ENCODE measurements at places on chromosomes 16 and 17. TPM values are rescaled to one million over a fixed set of nuclear protein-coding genes. Genes with fewer than 3 reads are reported as not detected.

DNA sequence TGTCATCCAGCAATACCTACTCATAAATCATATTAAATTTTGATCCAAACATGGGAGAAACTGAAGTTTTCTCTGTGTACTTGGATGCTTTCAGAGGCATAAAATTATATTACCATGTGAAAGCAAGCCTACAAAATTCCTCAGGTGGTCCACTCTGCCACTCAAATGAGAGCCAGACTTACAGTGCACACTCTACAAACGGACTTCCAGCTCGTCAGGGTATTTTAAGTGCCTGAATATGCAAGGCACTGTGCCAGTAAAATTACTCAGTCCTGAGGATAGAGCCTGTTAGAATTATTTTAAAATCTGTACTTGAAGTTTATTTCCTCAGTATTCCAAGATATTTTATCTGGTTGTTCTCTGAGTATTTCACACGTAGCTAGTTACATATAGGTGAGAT lies 54.5 kb downstream of the TENT4B start:
- no peak for DNase-seq
- peaks cover 27% of the 10 kb centered on the region for H3K4me1 ChIP-seq
- no peak overlapping the region for H3K27ac ChIP-seq
- no peak overlapping the region for H3K4me3 ChIP-seq
- H3K36me3 ChIP-seq, result no peaks in the 10 kb centered on the region
- no peaks in the 10 kb centered on the region for H3K27me3 ChIP-seq

GRCh38 chr17:44209786-44210341 lies 9.6 kb downstream of the UBTF start:
- peaks cover 4% of the 10 kb centered on the region for H3K4me1 ChIP-seq
- H3K27ac ChIP-seq, result no peak overlapping the region
- H3K27me3 ChIP-seq, result no peaks in the 10 kb centered on the region
- no peak for DNase-seq
- no peaks in the 10 kb centered on the region for H3K36me3 ChIP-seq

DNA sequence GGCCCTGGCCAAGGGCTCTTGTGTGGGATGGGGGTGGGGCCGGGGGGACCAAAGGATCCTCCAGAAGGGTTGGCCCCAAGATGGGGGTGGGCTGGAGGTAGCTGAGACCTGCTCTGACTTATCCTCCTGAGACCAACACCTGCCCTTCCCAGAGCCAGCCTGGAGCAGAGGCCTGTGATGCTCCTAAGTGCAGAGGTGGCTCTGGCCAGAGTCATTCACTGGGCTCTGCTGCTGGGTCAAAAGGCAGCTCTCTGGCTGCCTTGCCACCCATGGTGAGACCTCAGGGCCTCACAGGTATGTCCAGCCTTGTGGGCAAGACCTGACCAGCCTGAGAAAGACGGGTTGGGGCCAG lies 393 bp downstream of the SERPINF2 start:
- H3K27ac ChIP-seq, result no peak overlapping the region
- no peak for DNase-seq
- no peak overlapping the region for H3K4me3 ChIP-seq

Gene GDPD3
- total RNA-seq, result 4.6 TPM

Gene ZPBP2
- not detected for total RNA-seq

Gene EVPL
- 2.2 TPM for total RNA-seq

Gene CA5A
- not detected for total RNA-seq

All from ovary (tissue), 10 donors.